Temporal lobe (tissue), 4 donors: ENCODE measurements at places on chromosomes 2 and 18. TPM values are rescaled to one million over a fixed set of nuclear protein-coding genes. Genes with fewer than 3 reads are reported as not detected.

The RUFY4 gene
- not detected for total RNA-seq

The PER2 gene
- total RNA-seq, result 5.9 TPM

The BIN1 gene
- 42.8 TPM for total RNA-seq

The KIF5C gene
- 366 TPM for total RNA-seq

The LCLAT1 gene
- 19.4 TPM for total RNA-seq

The KLHL29 gene
- 15.5 TPM for total RNA-seq

The DES gene
- total RNA-seq, result 0.49 TPM

The FAM228B gene
- total RNA-seq, result 71.8 TPM

The HSPE1 gene
- total RNA-seq, result 82.9 TPM

The NTSR2 gene
- 0.25 TPM for total RNA-seq

The TCF7L1 gene
- 0.98 TPM for total RNA-seq

The RFTN2 gene
- 18.7 TPM for total RNA-seq

The PIEZO2 gene
- total RNA-seq, result 3.9 TPM

The IL37 gene
- not detected for total RNA-seq

The R3HDM1 gene
- 65.2 TPM for total RNA-seq

The LRRFIP1 gene
- total RNA-seq, result 25.3 TPM

The FSHR gene
- not detected for total RNA-seq

The OR6B2 gene
- total RNA-seq, result not detected

The CERS6 gene
- 123 TPM for total RNA-seq

The IL1A gene
- not detected for total RNA-seq

The B4GALT6 gene
- 6.4 TPM for total RNA-seq

The DOCK10 gene
- total RNA-seq, result 10.1 TPM

The OSGEPL1 gene
- 13.3 TPM for total RNA-seq

The MGAT4A gene
- 24.8 TPM for total RNA-seq

The EMILIN1 gene
- total RNA-seq, result 3.7 TPM

The PRSS56 gene
- under 0.01 TPM for total RNA-seq

The CPLX4 gene
- under 0.01 TPM for total RNA-seq

The CFC1 gene
- 0.49 TPM for total RNA-seq

The ATP6V1B1 gene
- total RNA-seq, result not detected

The HTR2B gene
- total RNA-seq, result 0.25 TPM

The WDR12 gene
- 18.7 TPM for total RNA-seq

The GALR1 gene
- under 0.01 TPM for total RNA-seq

The CHRNG gene
- not detected for total RNA-seq

The TLX2 gene
- not detected for total RNA-seq

The REL gene
- 4.9 TPM for total RNA-seq

The CHST9 gene
- 3.9 TPM for total RNA-seq

The ARHGAP25 gene
- 2.0 TPM for total RNA-seq

The DSG4 gene
- total RNA-seq, result not detected

The CCDC148 gene
- total RNA-seq, result 16.7 TPM

The FTCDNL1 gene
- 5.4 TPM for total RNA-seq

The CRACDL gene
- total RNA-seq, result 1.2 TPM

The UGT1A6 gene
- total RNA-seq, result not detected

The SKOR2 gene
- total RNA-seq, result not detected

The CENPO gene
- 11.3 TPM for total RNA-seq

The ZNF236 gene
- total RNA-seq, result 18.9 TPM

The TTN gene
- total RNA-seq, result 1.2 TPM

The GLI2 gene
- 2.7 TPM for total RNA-seq

The IL18R1 gene
- not detected for total RNA-seq

The CIDEA gene
- total RNA-seq, result 1.5 TPM

The FIGN gene
- 3.7 TPM for total RNA-seq

The B3GNT2 gene
- 46.5 TPM for total RNA-seq

The GTF2A1L gene
- 1.7 TPM for total RNA-seq

The VWC2L gene
- 3.2 TPM for total RNA-seq

The GCA gene
- total RNA-seq, result 19.4 TPM

The POTEJ gene
- not detected for total RNA-seq

The WBP1 gene
- total RNA-seq, result 18.4 TPM
